ENCODE measurements at places on chromosomes 11 and 22.

DNA sequence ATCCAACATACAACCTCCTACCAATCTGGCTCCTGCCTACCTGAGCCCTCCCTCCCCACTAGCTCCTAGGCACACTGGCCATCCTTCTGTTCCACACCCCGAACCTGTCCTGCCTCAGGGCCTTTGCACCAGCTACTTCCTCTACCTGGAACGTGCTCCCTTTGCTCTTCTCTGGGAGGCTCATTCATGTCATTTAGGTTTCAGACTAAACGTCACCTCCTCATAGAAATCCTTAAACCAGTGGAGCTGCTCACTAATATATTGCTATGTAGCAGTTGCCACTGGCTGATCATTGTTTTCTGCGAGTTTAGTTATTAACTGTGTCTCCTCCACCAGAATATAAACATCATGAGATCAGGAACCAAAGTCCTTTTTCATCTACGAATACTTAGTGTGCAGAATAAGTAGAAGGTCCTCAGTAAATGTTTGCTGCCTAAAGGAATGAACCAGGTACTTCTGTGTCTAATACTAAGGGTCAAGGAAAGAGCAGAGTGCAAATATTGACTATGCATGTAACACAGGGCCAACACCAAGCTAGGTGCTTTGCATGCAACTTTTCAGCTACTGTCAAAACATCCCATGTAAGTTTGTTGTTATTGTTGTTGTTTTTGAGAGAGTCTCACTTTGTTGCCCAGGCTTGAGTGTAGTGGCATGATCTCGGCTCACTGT, 277.6 kb upstream of the SYN3 start:
- no peak for DNase-seq

DNA sequence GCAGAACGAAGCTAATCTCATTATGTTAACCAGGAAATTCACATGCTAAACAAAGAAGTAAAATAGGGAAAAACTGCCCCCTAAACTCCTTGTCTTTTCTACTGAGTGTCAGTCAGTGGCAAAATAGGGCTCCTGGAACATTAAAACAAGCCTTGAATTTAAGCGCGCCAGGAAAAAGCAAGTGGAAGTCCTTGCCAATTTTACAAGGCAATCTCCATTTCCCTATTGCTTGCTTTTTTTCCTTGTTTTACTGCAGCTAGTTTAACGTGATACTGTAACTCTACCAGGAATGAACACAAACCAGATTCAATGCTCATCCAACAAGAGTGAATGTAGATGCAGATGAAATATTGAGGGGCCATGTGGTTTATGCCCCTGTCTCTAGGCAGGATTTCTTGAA, 28.1 kb upstream of the KIRREL3 start:
- no peak for DNase-seq

- DNase-seq = no peak
Observed at GRCh38 chr22:25382762-25383161, 163.3 kb downstream of the CRYBB2 start.

GRCh38 chr11:6474806-6475500, 1.2 kb upstream of the TRIM3 start:
- DNase-seq = no peak

DNA sequence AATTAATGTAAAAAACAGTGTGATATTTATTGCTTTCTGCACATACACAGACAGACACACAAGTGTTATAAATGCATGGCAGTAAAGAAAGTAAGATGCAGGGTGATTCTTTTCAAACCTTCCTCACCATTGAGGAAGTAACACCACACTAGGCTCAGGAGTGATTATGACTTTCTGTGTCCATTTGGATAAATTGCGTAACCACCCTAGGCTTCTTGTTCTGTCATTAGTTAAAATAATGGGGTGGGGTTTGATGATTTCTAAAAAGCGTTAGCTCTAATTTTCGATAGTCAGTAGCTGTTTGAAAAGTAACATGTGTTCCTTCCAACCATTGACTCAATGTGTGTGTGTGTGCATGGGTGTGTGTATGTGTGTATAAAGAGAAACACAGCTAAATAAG, 1080.2 kb downstream of the NTM start:
- DNase-seq = no peak

- no peak for DNase-seq
Observed at GRCh38 chr11:89583580-89583979, 92.4 kb upstream of the NOX4 start.

DNA sequence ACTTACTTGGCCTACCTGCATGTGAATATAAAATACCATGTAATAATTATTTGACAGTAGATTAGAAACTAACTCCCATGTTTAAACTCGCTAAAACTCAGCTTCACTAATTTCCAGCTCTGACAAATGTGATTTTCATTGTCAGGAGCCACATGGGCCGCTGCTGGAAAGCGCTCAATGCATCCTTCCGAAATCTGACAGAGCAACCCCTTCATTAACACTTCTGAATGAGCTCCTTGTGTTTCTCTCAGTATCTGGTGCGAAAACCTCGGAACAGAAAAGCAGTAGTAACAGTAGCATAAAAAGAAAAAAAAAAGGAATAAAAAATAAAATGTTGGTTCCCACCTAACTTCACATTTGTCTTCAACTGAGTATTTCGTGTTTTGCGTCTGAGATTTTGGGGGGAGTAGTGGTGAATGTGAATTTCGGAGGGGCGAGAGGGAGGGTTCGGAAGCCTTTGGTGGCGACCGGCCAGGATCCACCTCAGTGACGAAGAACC, 710 bp downstream of the MTCH2 start:
- DNase-seq = no peak

DNA sequence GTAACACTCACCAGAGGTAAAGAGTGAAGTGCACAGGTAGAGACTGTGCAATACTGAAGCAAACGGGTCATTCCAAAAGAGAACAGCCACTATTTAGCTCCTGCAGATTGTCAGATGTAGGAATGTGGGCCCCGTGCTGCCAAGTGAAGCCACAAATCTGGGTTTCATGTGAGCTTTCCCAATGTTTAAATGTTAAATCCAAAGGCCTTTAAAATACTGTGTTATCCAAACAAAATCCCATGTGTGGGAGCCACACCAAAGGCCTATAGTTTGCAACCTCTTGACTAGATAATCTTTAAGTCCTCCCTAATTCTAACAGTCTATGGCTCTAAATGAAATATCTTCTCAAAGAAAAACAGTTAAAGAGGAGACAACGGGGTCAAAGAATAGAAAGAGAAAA, 43.3 kb downstream of the RBFOX2 start:
- no peak for DNase-seq

DNA sequence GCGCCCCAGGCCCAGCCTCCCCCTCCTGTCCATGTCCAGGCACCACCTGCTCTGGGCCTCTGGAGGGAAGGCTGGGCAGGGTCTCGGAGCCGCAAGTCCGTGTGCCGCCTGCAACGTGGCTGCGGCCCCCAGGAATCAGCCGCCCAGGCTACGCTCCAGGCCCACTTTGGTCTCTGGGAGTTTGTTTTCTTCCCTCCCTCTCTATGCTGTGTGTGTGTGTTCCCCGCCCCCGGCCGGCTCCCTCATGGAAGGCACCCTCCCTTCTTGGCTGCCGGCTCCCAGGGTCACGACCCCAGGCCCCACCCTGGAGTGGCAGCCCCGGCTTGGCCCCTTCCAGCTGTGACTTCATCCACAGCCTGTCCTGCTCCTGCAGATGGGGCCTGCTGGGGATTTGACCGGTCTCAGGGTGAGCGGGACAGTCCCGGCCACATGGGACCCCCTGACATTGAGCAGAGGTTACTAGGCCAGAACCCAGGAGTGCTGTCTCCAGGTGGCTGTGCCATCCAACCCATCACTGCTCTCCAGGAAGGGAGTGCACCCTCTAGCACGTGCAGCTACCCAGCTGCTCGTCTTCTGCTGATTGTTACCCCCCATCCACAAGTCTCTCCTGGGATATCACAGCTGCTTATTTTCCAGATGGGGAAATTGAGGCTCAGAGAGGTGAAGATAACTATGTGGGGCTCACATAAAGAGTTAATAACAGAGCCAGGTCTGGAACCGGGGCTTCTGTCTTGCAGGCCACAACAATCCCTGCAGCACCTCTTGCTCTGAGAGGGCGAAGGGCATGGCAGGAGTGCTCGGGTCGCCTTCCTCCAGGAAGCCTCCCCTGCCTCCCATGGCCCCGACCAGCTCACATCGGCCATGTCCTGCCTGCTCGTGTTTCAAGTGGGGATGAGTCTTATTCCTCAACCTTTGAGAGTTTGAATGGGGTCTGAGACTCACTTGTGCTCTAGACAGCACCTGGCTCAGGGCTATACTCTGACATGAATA, 2.8 kb upstream of the LIF start:
- DNase-seq = no peak

GRCh38 chr11:22162756-22163155, 30.1 kb upstream of the ANO5 start:
- no peak for DNase-seq

- DNase-seq = no peak
Observed at GRCh38 chr22:42841444-42841843, 15.6 kb downstream of the ARFGAP3 start.

GRCh38 chr11:45650166-45651095, 15.0 kb downstream of the CHST1 start:
- no peak for DNase-seq
